ENCODE measurements at places on chromosomes 5 and 9. TPM values are rescaled to one million over a fixed set of nuclear protein-coding genes. Genes with fewer than 3 reads are reported as not detected.

Gene TPPP
- 10.4 TPM for polyA plus RNA-seq

Gene CDX1
- polyA plus RNA-seq, result 0.17 TPM

DNA sequence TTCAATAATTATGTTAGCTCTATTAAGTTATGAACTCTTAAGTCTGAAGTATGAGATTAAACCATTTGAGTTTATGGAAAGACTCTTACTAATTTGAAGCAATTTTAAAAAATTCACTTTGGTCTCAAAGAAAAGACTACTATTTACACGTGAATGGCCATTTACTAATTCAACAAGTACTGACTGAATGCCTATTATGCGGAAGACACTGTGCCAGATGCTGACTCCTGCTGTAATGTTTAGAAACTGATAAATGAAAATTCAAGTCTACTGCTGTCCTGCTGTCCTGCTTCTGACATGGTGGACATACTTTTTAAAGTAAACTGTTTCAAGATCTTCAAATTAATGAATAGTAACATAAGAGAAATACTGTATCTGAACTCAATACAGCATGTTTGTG lies 116.2 kb downstream of the MPDZ start:
- DNase-seq, result no peak

- no peak for DNase-seq
Measured at GRCh38 chr5:125232779-125233230, 486.4 kb upstream of the ZNF608 start.

- DNase-seq, result no peak
Measured at GRCh38 chr9:7186175-7186574, 428.4 kb downstream of the KDM4C start.

- DNase-seq, result no peak
Measured at GRCh38 chr9:113957821-113958341, 81.8 kb downstream of the ZNF618 start.
